BJ (cell line): ENCODE measurements at places on chromosomes 3 and 15. TPM values are rescaled to one million over a fixed set of nuclear protein-coding genes. Genes with fewer than 3 reads are reported as not detected.

DNA sequence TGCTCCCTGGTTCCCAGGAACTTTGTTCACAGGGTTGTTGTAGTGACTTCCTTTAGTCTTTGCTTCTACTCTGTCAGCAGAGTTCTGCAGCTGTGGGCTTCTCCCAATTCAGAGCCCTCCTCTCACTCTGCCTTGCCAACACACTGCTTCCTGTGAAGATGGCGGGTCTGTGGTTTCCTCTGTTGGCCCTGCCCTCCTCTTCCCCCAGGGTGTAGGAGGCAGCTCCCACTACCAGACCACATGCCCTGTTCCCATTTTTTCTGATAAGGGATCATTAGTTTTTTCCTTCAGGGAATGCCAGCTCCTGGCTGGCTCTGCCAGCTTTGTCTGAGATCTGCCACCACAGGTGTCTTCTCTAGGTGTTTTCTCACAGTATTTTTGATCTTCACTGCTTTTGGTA, 12.7 kb downstream of the SPSB4 start:
- DNase-seq = no peak

DNA sequence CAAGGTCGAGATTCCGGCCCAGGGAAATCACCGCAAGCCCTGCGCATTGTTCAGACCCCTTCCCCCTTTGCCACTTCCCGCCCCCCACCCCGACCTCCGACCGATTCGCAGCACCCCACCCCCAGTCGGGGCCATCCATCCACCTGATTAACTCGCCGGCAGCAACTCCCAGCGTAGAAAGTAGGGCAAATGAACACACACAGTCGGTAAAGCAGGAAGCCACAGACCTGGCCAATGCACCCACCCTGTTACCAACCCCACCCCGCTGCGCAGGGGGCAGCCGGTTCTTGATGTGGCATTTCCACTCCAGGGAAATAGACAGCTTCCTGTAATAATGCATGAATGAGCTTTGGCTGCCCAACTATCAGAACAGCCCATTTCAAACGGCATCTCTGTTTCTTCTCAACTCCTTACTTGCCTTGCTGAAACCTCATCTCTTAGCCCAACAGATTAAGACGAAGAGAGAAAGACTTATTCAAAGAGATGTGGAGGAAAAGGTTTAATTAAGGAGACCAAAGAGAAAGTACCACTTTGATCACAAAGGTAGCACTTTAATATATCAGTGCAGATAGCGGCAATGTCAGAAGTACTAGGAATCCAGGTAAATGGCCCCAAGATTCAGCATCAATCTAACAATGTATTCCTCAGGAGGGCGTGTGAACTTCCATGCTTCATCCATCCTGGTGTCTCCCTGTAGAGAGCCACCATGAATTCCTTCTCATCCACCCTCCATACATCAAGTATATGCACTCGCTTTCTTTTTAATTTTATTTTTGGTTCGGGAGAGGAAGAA, 1.9 kb downstream of the TNIK start:
- no peak for DNase-seq

Gene C3orf20
- not detected in 2 replicates for polyA plus RNA-seq

Gene HESX1
- polyA plus RNA-seq = 0.25 and 0.40 TPM in 2 replicates

DNA sequence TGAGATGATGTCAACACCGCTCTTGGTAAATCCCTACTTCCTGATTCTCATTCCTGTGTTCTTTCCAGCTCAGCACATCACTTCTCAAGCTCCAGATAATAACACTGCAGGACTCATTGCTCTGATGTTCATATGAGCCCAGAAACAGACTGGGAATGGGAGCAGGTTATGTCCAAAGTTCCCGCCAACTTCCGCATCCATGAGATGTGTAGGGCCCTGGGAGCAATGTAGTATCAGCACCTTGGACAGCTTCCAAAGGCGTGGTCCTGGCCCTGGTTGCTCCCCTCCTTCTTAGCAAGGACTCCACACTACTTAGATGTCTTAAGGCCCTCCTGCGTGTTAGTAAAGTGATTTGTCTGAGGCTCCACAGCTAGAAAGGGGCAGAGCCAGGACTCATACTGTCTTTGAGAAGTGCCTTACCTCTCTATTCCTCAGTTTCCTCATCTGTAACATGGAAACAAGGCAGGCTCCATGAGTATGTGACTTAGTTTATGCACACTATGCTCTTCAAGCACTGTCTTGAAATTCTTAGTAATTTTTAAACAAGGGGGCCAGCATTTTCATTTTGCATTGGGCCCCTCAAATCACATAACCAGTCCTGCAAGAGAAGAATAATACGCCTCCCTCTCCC, 27.9 kb upstream of the SLC6A1 start:
- DNase-seq = no peak

DNA sequence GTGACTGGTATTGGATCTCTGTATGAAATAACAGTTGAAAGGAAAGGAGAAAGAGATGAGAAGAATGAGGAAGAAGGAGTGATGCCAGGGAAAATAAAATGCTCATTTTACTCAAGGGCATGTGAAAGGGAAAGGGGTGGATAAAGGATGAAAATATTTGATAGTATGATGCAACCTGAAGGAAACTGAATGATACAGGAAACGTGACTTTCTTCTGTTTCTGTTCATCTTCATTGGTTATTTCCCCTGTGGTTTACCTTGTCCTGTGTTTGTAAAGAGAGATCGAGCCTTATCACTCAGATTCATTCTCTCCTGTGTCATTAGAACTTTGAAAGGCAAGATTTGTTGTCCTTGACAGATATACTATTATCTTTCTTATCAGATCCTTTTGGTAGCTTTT, 243.6 kb upstream of the SLITRK3 start:
- DNase-seq = no peak

Gene BNC1
- polyA plus RNA-seq = 1.1 and 1.4 TPM in 2 replicates

GRCh38 chr3:122498152-122498551, 16.6 kb downstream of the KPNA1 start:
- DNase-seq = no peak

- peak; percentile 63 for DNase-seq
These were observed 244.9 kb downstream of the FAM43A start for GRCh38 chr3:194930377-194931204.

Gene ZMYND10
- polyA plus RNA-seq = 0.65 and 1.3 TPM in 2 replicates

Gene EID1
- polyA plus RNA-seq = 165 and 238 TPM in 2 replicates

GRCh38 chr3:26682406-26682805, 59.8 kb downstream of the LRRC3B start:
- no peak for DNase-seq

DNA sequence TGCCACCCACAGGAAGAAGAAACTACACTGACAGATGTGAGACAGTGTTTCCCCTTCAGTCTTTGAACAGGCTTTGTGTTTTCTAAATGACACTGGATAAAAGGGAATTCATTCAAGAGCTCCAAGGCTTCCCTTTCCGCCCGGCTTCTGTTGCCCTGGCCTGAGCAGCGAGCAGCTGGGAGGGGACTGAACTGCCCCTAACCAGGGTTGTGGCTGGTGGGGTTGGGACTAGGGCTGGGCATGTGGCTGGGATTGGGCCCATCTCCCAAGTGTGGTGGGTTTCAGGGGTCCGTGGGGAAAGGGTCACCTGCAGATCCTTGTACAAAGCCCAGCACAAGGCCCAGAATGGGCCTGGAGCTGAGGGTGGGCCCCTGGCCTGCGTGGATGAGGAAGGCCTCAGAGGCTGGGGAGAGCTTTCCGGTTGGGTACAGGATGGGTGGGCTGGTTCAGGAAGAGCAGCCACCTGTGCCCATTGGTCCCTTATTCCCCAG, 10.4 kb downstream of the VILL start:
- no peak for DNase-seq

DNA sequence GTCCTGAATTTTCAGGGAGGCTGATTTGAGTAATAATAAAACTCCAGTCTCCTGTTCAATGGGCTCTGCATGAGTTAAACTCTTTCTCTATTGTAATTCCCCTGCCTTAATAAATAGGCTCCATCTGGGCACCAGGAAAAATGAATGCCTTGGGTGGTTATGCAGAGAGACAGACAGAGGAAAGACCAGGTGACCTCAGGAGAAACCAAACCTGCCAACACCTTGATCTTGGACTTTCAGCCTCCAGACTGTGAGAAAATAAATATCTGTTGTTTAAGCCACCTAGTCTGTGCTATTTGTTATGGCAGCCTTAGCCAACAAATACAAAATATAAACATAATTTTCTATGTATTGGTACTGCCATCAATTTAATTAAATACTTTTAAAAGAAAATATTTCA, 64.8 kb upstream of the RAP2B start:
- DNase-seq = no peak

GRCh38 chr3:101660714-101661113, 16.2 kb downstream of the ZBTB11 start:
- DNase-seq = no peak

- peak; percentile 77 for DNase-seq
These were observed 92.8 kb upstream of the UBE2E1 start for GRCh38 chr3:23712656-23713559.

Gene LACTB
- polyA plus RNA-seq = 8.1 and 19.8 TPM in 2 replicates

Gene TNFSF10
- polyA plus RNA-seq = 0.17 TPM in 1 of 2 replicates, not detected in the other

DNA sequence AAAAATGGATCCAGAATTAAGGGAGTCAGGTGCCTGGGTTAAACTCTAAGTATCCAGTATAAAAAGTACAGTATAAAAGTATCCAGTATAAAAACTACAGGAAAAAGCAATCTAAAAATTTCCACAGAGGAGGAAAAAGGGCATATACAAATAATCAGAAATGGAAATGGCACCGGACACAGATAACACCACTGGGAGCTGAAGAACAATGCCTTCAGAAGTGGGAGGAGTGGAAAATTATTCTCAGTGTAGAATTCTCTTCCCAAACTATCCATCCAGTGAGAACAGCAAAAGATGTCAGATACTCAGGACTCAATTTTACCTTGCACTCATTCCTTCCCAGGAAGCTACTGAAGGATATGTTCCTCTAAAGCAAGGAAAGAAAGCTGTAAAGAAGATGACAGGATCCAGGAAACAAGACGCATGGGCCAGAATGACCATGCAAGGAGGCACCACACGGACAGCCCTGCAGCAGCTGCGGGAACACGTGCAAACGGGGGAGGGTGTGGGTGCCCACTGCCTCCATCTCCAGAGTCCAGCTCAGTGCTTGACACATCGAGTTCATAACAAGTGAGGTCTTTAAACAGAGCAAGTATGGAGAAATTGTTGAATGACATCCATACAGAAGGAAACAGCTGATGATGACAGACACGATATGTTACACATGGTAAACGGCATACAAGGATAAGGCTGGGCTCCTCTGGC, 68.5 kb downstream of the CHSY1 start:
- no peak for DNase-seq

DNA sequence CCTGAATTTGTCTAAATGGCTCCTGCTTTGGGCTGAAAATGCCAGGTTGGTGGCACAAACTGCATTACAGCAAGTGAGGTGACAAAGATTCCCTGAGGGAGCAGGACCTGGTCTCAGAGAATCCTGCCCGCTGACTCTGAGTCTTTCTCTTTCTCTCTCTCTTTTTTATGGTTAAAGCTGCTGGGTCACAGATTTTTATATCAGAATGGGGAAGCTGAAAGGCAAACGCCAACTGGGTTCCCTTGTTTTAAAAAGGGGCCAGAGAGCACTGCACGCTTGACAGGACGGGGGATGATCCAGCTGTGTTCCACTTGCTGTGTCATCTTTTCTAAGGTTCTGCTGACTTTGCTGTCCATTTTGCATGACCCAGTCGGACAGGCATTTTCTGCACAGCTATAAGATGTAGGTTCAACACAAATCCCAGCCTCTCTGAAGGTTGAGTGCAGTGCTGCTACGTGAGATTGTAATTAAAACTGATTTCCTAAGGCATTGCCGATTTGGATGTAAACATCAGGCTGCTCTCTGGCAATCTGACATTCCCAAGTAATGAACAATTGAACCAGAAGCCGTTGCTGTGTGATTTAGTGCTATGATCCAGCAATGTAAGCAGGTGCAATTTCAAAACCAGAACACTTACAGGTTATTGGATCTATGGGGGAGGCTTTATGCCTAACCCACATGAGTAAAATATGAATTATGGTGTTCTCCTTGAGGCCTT, 25.8 kb downstream of the ARHGEF3 start:
- DNase-seq = no peak

DNA sequence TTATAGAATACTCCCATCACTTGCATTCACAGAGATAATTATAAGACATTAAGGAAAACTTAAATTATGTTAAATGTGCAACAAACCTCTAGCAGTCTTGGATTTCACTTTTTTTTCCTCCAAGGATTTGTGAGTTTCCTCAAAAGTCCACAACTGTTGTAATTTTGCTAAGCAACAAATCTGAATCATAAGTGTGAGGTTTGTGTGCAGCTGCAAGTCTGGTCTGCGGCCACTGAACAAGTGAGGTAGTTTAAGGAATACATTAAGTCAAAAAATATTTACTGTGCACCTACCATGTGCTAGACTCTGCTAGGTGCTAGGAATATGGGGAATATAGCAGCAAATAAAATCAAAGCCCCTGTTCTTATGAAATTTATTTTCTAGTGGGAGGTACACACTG, 70.2 kb downstream of the LRRC28 start:
- no peak for DNase-seq

- DNase-seq = peak; percentile 38
These were observed 150.7 kb downstream of the SST start for GRCh38 chr3:187519428-187519890.

DNA sequence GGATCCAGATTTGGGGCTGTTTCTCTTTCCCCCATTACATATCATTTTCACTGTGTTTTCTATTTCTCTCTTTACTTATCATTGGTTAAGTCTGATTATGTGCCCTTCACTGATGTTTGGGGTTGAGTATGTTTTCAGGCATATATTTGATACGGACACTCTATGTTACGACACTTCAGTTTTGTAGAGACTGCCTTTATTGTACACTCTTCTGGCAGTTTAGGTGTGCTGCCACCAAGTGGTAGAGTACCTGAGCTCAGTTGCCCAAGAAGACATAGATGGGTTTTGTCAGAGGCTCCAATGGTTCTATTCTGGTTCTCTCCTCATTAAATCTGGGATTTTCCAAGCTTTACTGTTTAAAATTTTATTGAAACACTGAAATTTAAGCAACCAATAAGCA, 255.0 kb upstream of the ROPN1 start:
- DNase-seq = no peak

Gene ALDH1A2
- 0.29 and 0.50 TPM in 2 replicates for polyA plus RNA-seq

Gene HLTF
- 17.3 and 22.0 TPM in 2 replicates for polyA plus RNA-seq

DNA sequence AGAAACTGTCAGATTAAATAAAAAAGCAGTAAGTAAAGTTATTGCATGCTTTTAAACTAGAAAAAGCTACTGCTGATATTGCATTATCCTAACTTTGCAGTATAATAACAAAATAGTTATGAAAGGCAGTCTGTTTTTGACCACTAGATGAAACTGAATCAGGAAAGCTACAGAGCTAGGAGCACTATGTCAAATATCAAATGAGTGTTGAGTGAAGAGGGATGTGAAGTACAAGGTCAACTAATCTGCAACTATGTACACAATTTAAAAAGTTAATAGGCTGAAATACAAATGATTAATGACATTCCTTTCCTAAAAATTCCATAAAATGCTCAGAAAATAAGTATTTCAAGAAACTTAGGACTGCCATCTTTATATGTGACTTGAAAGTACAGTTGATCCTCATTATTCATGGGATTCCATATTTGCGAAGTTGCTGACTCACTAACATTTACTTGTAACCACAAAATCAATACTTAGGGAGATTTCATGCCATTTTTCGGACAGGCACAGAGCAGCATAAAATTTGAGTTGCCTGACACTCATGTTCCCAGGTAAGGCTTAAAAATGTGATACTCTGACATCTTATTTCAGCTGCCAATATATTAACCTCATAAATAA, 34.5 kb downstream of the SLC4A7 start:
- no peak for DNase-seq

GRCh38 chr15:58795825-58796224, 24.7 kb downstream of the MINDY2 start:
- no peak for DNase-seq
